Activated CD4-positive, alpha-beta T cell treated with anti-CD3 and anti-CD28 coated beads, Interleukin-2, amount 50 U/mL, for 1 hour (primary cell): ENCODE measurements at places on chromosomes 13 and 19.

DNA sequence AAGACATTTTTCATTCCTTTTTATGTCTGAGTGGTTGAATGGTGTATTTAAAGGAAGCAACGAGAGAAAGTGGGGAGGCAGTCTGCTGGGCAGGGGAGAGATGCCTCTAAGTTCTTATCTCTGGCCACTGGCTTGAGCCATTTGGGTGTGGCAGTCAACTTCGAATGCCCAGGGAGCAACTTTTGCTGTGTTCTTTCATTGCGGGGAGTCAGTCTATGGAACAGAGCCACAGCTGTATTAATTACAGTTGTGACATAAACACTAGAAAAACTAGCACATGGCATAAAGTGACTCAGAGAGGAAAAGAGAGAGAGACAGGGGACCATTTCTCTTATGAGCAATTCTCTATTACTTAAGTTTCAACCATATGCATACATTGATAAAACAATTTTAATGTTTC lies 40.4 kb upstream of the PDCD5 start:
- DNase-seq: no peak

DNA sequence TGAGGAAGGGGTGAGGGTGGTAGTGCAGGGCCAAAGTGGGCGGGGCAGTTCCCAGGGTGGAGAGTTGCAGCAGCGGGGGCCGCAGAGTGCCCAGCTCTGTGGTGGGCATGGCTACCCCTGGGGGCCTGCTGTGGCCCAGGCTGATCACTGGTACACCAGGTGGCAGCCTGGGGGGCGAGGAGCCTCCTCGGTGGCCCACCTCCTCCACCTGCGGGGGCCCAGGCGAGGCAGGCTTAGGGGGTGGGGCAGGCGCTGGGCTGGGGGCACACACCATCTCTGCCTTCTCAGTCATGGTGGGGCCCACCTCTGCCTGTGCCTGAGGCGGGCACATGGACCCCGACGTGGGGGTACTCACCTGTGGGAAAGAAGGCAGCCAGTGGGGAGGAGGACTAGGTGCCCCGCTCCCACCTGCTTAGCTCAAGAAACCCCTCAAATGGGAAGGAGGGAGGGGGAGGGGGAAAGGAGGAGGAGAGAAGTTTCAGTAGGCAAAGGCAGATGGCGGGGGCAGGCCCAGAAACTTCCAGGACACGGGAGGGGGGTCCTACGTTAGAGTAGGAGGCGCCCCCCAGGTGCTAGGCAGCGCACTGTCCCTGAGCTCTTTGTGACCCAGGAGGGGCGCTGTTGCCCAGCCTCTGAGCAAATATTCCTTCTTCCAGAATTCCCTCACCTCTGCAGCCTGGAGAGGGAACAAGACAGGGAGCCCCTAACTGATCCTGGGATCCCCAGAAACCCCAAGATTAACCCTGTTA lies 1.6 kb downstream of the LYL1 start:
- no peak for DNase-seq

DNA sequence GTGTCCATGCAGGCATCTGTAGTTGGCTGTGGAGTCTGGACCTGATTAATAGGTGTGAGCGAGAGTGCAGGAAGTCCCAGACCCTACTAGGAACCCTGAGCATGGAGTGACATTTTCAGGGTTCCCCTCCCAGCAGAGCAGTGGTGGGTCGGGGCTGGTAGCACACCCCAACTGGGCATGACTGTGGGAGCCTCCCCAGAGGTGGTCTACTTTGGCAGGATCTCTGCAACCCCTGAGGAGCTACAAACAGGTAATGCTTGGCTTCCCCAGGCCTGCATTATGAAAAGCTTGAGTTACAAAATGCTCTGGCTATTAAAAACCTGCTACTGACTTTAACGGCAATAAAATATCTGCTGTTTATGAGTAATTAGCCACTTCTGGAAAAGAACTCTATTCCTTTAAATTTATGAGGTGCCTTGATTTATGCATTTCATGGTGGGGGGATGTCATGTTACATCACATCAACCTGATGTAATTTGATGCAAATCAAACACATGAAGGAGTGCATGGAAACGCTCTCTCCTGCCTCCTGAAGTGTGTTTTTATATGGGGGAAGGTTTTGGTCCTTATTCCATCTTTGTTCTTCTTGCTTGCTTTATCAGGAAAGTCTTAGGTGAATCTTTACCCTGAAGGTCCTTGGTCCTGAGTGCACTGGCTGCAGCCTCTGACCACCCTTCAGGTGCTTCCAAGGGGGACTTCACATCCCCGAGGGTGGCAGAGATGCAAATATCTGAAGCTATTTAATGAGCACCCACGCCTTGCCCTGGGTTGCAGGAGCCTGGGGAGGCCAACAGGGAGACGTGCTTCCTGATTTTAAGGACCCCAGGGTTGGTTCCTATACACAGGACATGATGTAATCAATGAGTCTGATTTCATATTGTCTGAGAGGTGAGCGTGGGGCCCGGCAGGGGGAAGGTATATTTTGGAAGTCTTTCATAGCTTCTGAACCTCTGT lies 54.0 kb downstream of the ZNF536 start:
- DNase-seq: no peak

DNA sequence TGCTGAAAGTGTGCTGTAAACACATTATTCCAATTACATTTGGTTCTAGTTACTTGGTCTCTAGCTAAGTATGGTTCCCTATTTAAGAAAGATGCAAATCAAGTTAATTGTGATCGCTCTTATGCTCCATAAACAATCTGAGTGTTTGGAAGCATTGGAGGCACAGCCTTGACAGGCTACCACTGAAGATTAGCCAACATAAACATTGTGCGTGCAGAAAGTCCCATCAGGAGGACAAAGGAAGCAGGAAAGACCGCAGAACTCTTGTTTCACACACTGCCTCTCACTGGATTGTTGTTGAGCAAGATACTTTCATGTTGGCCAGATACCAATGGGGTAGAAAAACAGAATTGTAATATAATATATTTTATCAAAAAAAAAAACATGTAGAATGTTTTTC lies 814.4 kb downstream of the EFNB2 start:
- DNase-seq: no peak

- no peak for DNase-seq
Measured at GRCh38 chr19:47411101-47411500, 8.2 kb downstream of the MEIS3 start.

- peak; percentile 43 for DNase-seq
Measured at GRCh38 chr19:10514211-10515145, 2.8 kb downstream of the S1PR5 start.

- no peak for DNase-seq
Measured at GRCh38 chr13:46663206-46664037, 110.5 kb downstream of the LRCH1 start.

- DNase-seq: no peak
Measured at GRCh38 chr13:93925990-93926389, 553.5 kb downstream of the DCT start.

GRCh38 chr19:588741-589692 lies 664 bp upstream of the HCN2 start:
- DNase-seq: no peak

GRCh38 chr19:38649305-38650171 lies 2.1 kb downstream of the ACTN4 start:
- no peak for DNase-seq

- no peak for DNase-seq
Measured at GRCh38 chr13:20473139-20473538, 52.5 kb downstream of the CRYL1 start.

DNA sequence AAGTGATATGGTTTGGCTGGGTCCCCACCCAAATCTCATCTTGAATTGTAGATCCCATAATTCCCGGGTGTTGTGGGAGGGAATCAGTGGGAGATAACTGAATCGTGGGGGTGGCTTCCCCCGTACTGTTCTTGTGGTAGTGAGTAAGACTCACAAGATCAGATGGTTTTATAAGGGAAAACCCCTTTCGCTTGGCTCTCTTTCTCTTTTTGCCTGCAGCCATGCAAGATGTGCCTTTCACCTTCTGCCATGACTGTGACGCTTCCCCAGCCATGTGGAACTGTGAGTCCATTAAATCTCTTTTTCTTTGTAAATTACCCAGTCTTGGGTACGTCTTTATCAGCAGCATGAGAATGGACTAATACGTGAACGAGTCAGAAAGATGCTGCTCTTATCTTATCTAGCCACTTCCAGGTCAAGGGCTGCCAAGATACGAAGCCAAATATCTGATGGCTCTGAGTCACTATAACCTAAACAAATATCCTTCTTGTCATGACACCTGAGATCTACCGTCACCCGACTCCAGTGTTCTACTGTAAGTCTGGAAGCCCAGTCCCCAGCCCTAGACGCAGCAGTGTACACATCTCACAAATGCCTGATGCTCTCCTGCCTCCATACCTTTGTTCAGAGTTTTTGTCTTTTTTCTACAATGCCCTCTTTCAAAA lies 45.9 kb downstream of the SLC15A1 start:
- DNase-seq: no peak

GRCh38 chr13:110557610-110558305 lies 3.8 kb downstream of the RAB20 start:
- DNase-seq: no peak

GRCh38 chr13:50125304-50125553 lies 110.0 kb downstream of the KCNRG start:
- no peak for DNase-seq

DNA sequence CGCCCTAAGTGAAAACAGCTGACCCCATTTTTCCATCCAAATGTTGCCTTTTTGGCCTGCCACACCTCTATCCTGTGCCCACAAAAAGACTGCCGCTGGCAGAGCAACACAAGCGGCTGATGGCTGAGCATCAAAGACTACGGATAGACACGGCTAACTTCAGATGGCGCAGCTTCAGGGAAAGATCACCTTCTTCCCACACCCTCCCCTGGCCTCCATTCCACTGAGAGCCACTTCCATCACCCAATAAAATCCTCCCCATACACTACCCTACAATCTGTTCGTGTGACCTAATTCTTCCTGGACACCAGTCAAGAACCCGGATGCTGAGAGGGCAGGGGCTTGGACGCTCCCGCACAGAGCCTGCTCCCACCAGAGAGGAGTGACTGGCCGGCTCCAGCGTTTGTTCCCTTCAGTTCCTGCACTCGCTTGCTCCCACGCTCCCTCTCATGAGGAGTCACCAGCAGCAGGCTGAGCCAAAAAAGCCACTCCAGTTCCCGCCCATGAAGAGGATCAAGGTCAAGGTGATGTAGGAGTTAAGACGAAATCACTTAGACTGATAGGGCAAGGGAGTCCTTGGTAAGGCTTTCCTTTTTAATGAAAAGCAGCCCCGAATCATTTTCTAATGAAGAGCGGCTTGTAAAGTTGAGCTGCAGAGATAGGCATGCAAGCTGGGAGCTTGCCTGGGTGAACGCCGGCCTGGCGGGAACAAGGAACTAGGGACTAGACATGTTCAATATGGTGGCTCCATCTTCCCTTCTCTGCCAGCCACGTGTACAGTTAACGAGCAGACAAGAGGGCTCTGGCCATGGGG lies 35.7 kb downstream of the TSKS start:
- DNase-seq: no peak

DNA sequence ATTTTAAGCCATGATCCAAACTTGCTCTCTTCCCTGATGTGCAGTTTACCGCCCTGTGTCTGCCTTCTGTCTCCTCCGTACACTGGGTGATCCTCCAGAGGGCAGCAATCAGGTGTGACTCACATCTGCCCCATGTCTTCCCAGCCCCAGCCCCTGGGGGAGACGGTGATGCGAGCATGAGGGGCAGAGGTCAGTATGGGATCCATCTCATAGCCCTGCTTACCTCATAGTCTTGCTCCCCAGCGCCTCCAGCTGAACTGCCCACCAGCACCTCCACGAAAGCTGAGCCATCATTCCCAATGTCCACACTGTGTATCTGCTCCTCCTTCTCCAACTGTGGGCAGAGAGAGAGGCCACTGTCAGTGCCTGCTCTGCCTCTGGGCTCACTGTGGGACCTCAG lies 14.6 kb downstream of the XRCC1 start:
- no peak for DNase-seq

DNA sequence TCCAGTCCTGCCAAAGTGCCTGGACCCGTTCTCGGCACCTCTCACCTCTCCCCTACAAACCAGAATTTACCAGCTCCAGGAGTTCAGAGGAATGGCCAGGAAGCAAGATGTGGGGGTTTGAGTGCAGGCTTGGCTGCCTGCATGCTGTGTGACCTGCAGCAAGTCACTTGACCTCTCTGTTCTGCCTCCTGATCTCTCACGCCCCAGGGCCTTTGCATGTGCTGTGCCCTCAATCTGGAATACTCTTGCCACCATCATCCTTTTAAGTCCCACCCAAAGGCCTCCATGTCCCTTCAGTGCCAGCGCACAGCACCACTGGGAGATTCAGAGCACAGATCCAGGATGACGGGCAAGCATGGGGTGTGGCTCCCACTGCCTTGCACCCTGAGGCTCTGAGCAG lies 43.4 kb downstream of the MYO9B start:
- no peak for DNase-seq

DNA sequence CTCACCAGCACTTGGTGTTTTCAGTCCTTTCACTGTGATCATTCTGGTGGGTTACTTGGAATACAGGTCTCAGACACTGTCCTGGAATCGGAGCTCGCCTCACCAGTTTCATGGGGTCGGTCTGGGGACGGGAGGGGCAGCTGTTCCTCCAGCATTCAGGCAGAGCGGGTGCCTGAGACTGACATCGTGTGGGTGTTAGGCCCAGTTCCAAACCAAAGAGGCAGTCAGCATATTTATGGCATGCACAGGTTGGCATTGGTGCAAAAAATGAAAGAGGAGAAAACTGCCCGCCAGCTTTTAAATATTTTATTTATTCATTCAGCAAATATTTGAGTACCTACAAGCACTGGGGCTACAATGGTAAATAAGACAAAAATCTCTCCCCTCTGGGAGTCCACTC lies 20.1 kb downstream of the PLEKHF1 start:
- no peak for DNase-seq

- DNase-seq: no peak
Measured at GRCh38 chr13:77522444-77522843, 13.1 kb upstream of the SCEL start.

DNA sequence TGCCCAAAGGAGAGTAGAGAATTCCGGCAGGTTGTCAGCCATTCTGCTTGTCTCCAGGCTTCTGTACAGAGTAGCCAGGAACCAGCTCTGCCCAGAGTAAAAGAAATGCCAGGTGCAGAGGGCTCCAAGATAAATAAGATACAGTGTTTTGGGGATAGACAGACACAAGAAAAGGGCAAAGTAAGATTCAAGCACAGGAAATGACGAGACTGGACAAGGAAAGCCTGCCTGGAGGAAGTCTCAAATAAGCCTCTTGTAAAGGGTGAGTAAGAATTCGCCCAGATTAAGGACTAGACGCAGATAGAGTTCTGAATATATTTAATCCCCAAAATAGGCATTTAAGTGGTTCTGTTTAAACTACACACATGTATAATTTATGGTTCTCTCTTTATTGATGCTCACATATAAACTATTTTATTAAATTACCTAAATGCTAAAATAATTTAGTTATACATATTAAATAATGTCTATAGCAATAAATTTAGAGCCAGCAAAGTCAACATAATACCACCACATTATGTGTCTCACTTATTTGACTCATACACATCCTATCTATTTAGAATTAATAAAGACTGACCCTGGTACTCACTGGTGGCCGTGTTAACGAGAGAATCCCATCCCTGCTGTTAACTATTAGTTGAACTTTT lies 98.4 kb upstream of the RAP2A start:
- no peak for DNase-seq

DNA sequence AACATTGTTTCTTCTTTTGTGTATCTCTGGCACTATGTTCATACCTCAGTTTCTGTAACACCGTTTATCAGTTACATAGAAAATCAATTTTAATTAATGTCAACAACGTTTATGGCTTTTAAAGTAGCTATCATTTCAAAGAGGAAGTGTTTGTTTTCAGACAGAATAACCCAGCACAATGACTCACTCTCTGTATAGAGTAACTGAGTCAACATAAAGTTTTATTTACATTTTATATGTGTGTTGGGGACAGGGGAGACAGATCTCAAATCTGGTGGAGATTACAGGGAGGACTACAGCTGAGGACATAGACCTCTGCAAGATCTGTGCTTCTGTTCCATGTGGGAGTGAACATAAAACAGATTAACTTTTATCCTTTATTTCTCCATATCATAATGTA lies 2590.1 kb downstream of the PCDH9 start:
- DNase-seq: no peak
